ENCODE measurements at places on chromosomes 3 and 15.

DNA sequence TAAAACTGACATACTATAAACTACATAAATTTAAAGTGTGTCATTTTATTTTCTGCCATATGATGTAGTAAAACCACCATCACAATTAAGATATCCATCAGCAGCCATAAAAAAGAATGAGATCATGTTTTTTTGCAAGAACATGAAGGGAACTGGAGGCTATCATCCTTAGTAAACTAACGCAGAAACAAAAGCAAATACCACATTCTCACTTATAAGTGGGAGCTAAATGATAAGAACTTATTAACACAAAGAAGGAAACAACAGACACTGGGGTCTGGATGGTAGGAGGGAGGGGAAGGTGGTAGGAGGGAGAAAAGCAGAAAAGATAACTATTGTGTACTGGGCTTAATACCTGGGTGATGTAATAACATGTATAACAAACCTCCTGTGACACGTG, 24.6 kb downstream of the CCDC14 start:
- no peak for DNase-seq

DNA sequence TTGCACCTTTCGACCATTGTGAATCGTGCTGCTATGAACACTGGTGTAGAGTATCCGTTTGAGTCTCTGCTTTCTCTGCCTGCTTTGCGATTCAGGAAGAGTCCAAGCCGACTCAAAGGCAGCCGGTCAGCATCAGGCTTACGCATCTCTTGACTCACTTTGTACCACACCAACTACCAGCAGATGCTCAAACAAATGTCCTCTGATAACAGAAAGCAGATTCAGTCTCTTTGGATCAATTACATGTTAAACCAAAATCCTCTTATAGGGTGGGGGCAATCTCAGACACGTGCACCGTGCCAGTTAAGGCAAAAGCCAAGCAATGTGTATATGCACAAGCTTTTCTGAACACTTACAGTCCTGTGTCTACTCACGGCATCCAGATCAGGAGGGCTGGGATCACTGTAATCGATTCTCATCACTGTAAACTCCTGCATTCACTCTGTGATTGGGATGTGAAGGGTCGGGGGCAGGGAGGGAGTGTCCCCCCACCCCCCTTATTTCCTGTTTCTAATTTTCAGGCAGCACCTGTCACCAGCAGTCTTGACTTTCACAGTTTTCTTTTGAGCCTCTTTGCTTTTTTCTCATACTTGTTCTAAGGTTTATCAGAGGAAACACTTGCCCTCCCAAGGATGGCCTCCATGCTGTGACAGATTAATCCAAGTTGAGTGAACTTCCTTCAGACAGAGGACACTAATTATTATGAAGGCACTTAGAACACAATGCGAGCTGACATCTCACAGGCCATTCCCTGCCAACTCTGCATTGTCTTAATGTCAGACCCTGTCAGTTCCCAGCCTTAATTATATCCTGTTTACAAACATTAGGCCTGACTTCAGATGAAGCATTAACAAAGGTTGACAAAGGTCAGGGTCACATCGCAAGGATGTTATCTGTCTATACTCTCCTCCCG, 153.5 kb downstream of the MECOM start:
- DNase-seq = no peak

GRCh38 chr3:136171097-136171542, 25.0 kb downstream of the MSL2 start:
- DNase-seq = no peak

DNA sequence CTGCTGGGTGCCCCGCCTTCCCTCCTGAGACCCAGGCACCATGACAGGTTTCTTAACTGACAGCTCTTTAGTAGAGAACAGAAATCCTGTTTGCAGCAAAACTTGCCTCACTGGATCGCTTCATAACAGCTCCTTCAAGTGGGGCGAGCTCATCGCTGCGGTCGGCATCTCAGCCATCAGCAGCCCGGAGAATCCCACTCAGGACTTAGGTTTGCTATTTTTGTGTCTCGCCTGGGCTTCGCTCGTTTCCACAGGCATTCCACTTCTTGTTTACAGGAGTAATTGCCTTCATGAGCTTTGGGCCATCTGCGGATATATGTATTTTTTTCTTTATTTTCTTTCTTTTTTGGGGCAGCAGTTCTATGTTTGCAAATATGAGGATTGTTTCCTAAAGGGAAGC, 15.7 kb downstream of the KLF13 start:
- no peak for DNase-seq

GRCh38 chr3:105853801-105854432, 14.9 kb downstream of the CBLB start:
- DNase-seq = no peak

DNA sequence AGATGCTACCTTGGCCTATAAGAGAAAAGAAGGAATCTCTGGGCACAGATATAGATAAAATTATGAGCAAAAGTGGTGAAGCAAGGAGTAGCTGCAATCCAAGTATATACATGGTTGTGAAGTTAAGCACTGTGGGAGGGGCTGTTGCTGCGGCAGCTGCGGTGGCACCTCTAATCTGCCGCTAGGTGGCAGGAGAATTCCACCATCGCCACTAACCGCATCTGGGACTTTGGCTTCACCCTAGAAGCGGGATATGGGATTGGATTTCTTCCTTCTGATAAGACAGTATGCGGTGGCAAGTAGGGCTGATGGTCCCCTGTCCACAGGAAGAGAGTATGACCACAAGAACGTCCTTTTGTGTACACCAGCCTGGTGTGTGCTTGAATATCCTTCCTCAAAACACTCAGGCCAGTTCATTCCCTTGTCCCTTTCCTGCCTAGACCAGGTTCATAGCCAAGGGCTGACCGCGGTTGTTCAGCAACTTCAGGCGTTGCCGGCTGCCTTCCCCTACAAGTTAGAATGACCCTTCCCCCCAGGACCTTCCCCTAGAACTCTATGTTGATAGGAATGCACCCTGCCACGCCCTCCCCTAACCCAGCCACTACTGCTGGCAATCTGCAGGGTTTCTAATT, 5.1 kb downstream of the MAGEL2 start:
- DNase-seq = peak; percentile 39

GRCh38 chr15:97189162-97189780, 771.2 kb upstream of the ARRDC4 start:
- DNase-seq = no peak

DNA sequence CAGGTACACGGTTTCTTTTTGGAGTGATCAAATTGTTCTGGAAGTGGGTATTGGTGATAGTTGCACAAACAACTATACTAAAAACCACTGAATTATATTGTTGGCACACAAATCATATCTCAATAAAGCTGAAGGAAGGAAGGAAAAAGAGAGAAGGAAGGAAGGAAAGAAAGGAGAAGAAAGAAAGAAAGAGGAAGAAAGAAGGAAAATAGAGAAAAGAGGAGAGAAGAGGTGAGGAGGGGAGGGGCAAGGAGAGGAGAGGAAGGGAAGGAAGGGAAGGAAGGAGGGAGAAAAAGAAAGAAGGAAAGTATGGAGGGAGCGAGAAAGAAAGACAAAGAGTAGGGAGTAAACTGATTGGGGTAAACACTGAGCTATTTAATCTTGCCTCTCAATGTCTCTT, 77.9 kb upstream of the TSC22D2 start:
- no peak for DNase-seq

DNA sequence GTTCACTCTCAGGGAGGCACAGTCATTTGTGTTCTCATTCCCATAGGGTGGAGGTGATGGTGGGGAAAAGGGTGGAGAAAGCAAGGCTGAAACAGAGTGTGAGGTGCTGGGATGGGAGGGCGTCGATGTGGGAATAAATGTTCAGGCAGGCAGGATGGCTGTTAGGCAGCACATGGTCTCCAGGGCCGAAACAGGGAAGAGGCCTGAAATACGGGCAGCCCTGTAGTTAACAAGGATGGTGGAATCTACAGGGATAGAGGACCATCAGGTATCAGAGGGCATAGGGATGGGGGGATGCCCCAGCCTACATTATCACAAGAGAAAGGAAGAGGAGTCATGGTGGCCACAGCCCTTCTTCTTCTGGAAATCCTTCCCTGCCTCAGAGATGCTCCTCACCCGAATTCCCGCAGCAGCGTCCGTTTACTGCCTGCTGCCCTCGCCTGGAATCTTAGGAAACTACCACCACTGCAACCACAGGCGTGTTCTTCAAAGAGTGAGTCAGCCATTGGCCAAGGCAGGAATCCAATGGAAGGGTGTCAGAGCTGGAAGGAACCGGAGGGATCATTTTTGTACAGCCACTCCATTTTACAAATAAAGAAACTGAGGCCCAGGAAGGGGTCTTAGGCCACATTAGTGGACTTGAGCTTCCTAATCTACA, 49.7 kb upstream of the POMGNT2 start:
- DNase-seq = no peak

- DNase-seq = no peak
Measured at GRCh38 chr15:73601451-73602445, 31.4 kb downstream of the NPTN start.

- no peak for DNase-seq
Measured at GRCh38 chr15:51771773-51772172, 20.4 kb downstream of the TMOD2 start.

DNA sequence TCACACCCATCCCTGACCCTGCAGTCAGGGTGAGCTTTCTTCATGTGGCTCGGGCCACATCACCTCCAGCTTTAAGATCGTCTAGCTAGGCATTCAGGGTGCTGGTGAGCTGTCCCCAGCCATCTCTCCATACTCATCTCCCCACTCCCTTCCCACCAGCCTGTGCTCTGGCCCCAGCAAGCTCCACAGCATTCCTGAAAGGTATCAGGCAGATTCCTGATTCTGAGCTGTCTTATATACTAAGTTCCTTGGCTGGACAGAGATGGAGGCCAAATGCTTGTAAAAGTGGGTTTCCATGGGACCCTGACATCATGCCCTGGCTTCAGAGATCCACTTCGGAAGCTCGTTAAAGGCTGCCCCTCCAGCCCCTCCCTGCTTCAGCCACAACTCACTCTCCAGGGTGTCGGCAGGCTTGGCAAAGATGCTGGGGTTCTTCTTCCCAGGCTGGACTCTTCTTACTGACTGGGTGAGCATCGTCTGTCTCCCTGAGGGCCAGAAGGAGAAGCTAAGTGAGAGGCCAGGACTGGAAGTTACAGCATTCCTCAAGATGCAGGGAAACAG, 3.9 kb downstream of the CILP start:
- no peak for DNase-seq

Measured in NCI-H1436 treated with DMSO at 0.1 percent for 48 hours (cell line).